AG09319 (cell line): ENCODE measurements at places on chromosomes 11 and 22.
A peak's percentile ranks its signal among the peaks of the same experiment; 100 is the strongest.

DNA sequence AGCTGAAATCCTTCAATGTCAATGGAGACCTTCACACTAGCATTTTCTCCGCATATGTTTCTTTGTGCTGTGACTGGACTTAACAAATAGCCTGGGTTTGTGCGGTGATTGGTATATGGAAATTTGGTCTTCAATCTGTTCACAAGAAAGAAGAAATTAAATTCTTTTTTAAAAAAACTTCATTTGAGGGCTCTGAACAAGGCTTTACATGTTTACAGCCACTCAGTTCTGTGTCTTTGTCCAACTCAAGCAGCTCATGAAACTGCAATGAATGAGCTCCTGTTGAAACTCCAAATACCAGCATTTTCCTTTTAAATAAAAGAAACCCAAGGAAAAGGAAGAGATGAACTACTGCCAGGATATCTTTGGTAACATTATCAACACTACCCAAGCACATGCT, 57.3 kb downstream of the PIK3C2A start:
- no peak for DNase-seq

GRCh38 chr22:37684803-37685615, 1.1 kb upstream of the NOL12 start:
- no peak for DNase-seq

DNA sequence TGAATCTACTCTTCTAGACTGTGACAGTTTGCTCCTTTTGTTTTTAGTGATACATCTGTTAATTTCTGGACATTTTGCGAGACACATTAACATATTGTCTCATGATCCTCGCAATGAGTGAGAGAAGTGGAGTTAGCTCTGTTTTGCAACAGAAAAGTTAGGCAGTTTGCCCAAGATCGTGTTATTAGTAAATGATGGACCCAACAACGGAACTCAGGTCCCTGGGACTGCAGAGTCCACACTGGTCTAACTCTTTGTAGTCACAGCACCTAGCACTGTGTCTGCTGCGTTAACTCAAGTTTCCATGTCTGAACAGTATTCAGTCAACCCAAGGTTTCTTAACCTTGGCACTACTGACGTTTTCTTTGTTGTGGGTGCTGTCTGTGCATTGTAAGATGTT, 3.2 kb downstream of the DEPDC7 start:
- no peak for DNase-seq

- DNase-seq, result no peak
Measured at GRCh38 chr11:67372993-67373647, at the start of gene CLCF1. CLCF1 (minus strand) TSS chr11:67373598; CDS start chr11:67373539, 59 bp downstream.

GRCh38 chr11:133988686-133989410, 32.1 kb upstream of the IGSF9B start:
- DNase-seq, result no peak

DNA sequence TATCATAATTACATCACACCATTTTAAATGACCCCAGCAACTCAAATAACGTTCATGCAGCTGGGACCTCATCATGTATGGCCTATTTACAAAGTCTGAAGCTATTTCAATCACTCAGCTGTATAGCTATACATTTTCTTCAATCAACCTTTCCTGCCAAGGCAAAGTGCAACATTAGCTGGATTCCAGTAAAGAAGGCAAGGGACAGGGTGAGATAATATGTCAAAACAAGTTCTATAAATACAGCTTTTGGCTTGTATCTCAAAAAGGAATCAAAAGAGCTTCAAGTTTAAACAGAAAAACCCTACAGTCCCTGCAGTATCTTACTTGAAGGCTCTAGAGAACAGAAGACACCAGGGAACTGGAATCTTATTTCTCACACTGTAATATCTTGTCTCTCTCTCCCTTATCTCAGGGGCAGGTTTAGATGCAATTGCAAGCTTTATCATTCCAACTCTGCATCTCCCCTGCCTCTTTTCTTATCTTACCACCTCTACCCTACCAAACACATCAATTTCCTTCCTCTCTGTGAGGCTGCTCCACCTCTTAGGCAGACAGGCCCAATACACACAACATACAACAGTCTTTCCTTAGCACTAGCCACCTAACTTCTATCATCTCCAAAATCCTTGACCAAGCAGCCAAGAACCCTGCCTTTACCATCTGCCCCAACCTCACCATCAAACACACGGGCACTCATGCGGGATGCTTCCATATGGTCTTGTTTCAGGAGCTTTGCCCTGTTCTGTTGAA, 34.5 kb downstream of the CELF1 start:
- no peak for DNase-seq

GRCh38 chr11:47329987-47330931, 22.2 kb downstream of the MYBPC3 start:
- DNase-seq, result no peak

GRCh38 chr11:133724116-133724515, 121.2 kb downstream of the SPATA19 start:
- DNase-seq, result no peak

DNA sequence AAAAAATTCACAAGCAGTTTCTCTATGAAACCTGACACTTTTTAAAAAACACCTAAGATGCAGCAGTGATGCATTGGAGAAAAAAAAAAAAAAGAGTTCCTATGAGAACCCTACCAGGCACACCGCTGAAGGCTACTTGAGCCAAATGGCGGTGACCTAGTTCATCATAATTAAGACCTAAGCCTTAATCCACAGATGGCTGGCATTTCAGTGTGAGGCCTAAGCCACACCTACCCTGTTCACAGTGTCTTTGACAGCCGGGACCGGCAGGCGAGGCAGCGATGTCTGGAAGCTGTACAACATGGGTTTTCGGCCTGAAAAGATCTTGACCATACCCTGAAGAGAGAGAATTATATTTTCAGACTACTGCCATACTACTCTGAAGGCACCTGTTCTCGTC, 38.0 kb downstream of the CPT1A start:
- DNase-seq, result no peak

DNA sequence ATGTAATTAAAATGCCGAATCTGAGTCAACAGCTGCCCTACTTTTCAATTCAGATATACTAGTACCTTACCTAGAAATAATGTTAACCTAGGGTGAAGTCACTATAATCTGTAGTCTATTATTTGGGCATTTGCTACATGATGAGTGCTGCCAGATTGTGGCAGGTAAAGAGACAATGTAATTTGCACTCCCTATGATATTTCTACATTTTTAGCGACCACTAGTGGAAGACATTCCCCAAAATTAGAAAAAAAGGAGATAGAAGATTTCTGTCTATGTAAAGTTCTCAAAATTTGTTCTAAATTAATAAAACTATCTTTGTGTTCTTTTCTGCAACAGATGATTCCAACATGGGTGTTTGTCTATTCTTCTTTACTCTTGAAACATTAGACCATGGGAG, 14.1 kb downstream of the MS4A1 start:
- DNase-seq, result no peak

GRCh38 chr22:19803736-19804267, 43.2 kb downstream of the TBX1 start:
- DNase-seq, result no peak

GRCh38 chr11:15835788-15836411, 520.4 kb downstream of the SOX6 start:
- DNase-seq, result no peak

DNA sequence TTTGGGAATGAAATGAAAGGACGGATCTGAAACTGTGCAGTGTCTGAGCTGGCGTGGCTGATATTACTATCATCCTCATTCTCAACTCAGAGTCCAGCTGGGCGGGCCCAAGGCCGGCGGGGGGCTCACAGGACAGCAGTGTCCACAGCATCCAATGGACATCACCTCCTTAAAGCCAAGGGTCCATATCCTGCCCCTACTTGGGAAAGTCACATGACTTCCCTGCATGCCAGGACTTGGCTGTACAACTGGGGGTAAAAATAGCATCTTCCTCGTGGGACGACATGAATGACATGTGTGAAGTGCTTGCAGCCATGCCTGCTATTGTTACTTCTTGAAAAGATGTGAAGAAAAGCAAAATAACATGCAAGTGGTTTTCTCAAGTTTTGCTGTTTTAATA, 82.3 kb downstream of the TRMU start:
- DNase-seq, result no peak

GRCh38 chr11:106156290-106156937, 79.0 kb downstream of the AASDHPPT start:
- DNase-seq, result peak; percentile 58

DNA sequence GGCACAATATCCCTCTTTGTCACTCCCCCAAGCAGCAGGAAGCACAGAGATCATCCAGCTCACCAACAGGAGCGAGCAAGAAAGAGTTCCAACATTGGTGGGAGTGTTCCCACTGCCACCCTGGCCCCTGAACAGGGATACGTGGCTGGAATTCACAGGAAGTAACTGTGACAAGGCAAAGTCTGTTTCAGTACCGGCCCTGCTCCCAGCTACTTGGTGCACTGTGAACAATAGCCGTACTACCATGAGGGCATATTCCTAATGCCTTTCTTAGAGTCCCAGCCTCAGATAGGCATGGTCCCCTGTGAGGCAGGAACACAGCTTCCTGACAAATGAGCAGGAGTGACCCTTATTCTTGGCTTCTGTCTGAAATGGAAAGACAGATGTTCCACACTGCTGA, 1.8 kb upstream of the SLC37A2 start:
- DNase-seq, result no peak

GRCh38 chr22:49561338-49561737, 266.3 kb downstream of the BRD1 start:
- no peak for DNase-seq
